Naive thymus-derived CD4-positive, alpha-beta T cell (primary cell): ENCODE measurements at places on chromosomes 2 and 18. TPM values are rescaled to one million over a fixed set of nuclear protein-coding genes. Genes with fewer than 3 reads are reported as not detected.

DNA sequence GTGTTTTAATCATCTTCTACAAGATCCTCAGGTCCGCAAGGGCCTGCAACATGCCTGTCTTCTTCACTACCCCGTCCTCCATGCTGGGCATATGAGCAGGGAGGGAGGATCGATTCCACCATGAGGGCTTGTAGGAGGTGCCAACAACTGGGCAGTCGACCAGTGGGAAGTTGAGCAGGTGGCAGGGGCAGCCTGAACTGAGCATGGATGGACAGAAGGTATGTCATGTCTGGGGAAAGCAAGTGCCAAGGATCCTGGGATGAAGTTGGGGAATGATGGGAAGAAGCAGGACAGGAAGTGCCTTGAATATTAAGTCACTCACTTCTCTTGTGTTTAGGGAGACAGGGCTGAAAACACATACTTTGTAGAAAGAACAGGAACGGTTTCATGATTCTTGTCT is 44.7 kb downstream of the CTIF start:
- DNase-seq = no peak

NCK2 gene
- 105 TPM for total RNA-seq

- DNase-seq = no peak
Observed at GRCh38 chr2:82124629-82125028, 1820.1 kb upstream of the LRRTM1 start.

GRCh38 chr2:5690718-5691220 is 1.4 kb upstream of the SOX11 start:
- no peak for DNase-seq

GRCh38 chr2:127498386-127498785 is 27.9 kb downstream of the IWS1 start:
- DNase-seq = no peak

IL36G gene
- total RNA-seq = not detected

DNA sequence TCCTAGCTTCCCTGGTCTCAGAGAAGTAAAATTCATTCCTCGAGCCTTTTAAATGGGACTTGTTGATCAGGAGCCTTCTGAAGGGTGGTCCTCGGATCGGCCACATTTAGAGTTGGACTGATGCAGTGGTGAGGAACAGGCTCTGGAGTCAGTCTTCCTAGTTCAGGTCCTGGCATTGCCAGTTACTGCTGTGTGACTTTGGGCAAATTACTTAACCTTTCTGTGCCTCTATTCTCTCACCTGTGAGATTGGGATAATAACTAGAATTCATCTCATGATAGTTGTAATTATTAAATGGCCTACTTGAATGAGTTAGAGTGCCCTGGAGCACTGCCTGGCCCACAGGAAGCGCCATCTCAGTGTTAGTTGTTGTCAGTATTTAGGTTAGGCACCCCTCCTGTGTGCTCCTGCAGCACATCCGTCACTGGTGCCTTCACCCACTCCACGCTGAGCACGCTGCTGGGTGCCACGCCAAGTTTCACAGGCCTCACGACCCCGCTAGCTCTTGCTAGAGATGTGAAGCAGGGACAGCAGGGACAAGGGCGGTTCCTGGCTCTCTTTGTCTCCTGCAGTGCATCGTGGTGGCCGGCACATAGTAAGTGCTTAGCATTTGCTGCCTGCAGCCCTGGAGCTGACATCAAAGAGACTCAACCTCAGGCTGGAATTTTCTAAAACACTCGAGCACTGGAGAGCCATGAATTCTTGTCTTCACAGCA is 122.9 kb downstream of the FAM210A start:
- no peak for DNase-seq

CYTIP gene
- total RNA-seq = 322 TPM

- no peak for DNase-seq
Observed at GRCh38 chr18:25495606-25496005, 143.6 kb upstream of the ZNF521 start.

STPG4 gene
- 0.13 TPM in 1 of 2 replicates, not detected in the other for total RNA-seq

KCNJ3 gene
- total RNA-seq = not detected

SULT1C2 gene
- not detected for total RNA-seq

LINC00305 gene
- not detected for total RNA-seq

CNTNAP5 gene
- total RNA-seq = not detected in 2 replicates

CLHC1 gene
- total RNA-seq = 5.3 TPM

- no peak for DNase-seq
Observed at GRCh38 chr2:179594268-179595112, 266.9 kb downstream of the ZNF385B start.

- DNase-seq = no peak
Observed at GRCh38 chr2:78861546-78861945, 164.0 kb upstream of the REG3G start.

DNA sequence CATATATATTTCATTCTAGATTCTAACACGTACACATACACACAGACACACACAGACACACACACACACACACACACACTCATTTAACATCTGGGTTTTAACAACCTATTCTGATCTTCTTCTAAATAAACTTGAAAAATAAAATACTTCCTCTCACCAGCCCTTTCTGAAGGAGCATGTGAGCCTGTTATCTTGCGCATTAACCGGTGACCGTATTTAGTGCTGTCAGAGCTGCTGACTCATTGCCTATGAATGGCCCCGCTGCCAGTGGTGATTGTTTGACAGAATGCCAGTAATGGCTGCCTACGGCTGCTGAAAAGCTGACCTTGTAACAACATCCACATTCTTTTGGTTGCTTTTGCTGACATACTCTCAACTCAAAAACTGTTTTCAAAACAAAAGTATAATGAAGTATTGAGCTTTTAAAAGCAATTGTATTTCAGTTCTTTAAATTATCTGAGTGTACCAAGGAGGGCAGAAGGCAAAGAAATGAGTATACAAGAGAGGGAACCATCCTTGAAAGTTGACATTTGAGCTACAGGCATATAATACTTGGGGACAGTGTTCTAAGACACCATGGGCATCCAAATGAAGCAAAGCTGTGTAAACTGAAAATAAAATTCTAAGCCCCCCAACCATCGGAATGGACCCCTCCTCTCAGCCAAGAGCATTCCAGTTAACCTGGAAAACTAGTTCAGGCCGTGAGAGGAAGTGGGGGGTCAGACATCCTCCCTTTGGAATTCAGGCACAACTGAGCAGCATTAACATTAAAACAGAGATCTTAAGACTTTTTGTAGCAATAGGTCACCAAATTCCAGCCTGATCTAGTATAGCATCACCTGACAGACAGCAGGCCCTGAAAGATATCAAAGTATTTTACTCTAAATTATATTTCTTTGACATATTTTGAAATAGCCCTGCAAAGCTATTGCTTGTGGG is 50.2 kb upstream of the DTNA start:
- no peak for DNase-seq
